ENCODE measurements at places on chromosomes 5 and 9.
A peak's percentile ranks its signal among the peaks of the same experiment; 100 is the strongest.

DNA sequence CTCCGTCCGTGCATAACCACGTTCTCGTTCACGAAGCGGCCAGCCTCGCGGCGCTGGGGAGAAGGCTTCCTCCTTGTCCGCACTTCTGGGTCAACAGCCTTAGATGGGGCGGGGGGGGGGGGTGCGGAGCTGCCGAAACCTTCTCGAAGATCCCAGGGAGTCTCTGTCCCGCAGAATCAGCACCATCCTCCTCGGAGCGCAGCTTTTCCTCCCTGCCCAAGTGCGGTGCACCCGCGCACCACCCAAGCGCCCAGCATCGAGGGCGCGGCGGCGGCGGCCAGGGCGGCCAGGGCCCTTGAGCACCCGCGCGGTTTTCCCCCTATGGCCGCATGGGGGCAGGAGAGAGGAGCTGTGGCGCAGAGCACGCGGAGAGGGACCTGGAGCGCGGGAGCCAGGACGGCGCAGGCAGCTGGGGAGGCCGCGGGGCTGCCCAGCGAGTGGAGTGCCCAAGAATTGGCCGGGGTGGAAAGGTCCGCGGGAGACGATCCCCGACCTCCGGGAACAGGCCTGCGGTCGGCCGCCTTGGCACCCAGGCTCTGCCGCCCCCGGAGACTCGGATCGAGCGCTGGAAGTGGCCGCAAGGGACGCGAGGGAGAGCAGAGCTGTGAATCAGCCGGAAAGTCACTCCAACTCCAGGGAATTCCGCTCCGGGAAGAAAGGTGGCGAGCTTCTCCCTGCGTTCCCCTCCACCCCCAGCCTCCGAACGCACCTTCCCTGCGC lies 43.1 kb downstream of the TMEM174 start:
- peak; percentile 70 for DNase-seq

- no peak for DNase-seq
Measured at GRCh38 chr5:82982846-82983245, 94.3 kb downstream of the TMEM167A start.

- DNase-seq: no peak
Measured at GRCh38 chr5:180646289-180646962, 3.0 kb downstream of the FLT4 start.

- DNase-seq: no peak
Measured at GRCh38 chr9:17487467-17487866, 91.4 kb upstream of the SH3GL2 start.

- no peak for DNase-seq
Measured at GRCh38 chr5:144177548-144177947, 6.9 kb downstream of the KCTD16 start.

- DNase-seq: no peak
Measured at GRCh38 chr5:114581136-114581535, 219.3 kb downstream of the KCNN2 start.

- no peak for DNase-seq
Measured at GRCh38 chr5:151619812-151620460, 28.8 kb upstream of the FAT2 start.

GRCh38 chr5:180810959-180811622 lies 8.5 kb upstream of the MGAT1 start:
- DNase-seq: no peak

DNA sequence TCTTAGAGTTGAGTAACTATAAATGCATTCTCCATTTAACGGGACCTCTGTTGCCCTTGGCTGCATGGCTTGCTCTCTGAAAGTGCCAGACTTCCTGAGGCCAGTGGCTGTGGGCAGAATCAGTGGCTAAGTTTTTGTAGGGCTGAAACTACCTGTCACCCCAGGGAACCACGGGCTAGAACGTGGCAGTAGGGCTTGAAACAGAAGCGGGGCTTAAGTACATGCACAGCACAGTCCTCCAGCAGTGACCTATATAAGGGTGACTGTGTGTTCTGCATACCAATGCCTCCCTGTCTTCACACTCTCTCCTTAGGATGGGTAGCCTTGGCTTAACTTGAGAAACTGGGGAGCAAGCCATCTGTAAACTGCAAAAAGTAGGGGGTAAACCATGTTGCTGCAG lies 43.6 kb upstream of the LRRTM2 start:
- no peak for DNase-seq

- no peak for DNase-seq
Measured at GRCh38 chr5:178381921-178382695, 149.5 kb upstream of the PHYKPL start.

DNA sequence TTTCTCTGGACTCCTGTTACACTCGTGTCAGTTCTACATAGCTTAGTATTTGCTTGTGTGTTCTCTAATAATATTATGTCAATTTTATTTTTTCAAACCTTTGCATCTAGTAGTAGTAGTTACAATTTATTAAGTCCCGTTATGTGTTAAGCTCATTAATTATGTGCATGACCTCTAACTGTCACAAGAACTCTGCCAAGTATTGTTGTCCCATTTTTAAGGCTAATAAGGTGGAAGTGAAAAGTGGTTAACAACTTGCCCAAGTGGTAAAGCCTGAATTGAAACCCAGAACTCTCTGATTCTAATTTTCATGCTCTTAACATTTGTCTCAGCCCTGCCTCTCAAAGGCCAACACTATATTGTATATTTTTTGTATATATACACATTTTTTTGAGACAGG lies 221.6 kb downstream of the DMRT2 start:
- no peak for DNase-seq

- no peak for DNase-seq
Measured at GRCh38 chr5:152882621-152883020, 477.5 kb upstream of the NMUR2 start.

DNA sequence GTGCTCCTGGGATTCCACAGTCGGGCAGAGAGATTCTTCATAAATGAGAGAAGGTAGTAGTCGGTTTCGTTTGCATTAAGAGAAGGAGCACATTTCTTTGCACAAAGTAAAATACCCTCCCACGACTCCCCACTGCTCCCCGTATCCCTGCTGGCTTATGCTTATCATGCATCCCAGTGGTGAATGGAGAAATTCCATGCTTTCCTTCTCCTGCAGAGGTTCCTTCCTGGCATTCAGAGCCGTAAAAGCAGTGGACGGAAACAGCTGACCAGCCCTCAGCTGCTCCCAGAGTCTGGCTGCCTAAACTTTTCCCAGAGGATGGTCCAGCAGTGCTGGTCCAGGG lies 93.1 kb downstream of the C9orf152 start:
- no peak for DNase-seq

DNA sequence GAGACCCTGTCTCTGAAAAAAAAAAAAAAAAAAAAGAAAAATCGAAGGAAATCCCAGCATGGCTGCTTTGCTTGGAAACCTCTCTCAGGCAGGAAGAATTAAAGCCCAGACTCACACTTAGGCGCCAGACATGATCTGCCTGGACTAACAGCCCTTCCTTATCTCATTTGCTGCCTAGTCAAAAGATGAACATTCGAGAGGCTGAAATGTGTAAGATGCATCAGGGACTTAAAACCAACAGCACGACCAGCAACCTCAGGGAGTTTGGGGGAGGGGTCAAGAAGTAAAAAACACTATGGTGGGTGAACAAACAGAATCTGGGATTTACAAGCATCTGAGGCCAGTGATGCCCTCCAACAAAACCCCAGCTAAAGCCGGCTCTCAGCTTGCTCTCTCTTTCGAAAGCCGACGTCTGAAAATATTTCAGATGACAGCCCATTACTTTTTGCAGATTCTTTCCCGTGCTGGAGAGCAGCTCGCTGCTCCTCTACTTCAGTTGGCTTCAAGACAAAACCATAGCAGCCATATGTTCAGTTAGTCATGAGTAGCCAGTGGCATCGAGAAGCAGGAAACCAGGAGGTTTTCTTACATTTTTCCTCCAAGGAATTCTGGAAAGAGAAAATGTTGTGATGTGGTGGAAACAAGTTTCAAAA lies 249.9 kb downstream of the MARCHF11 start:
- DNase-seq: no peak

GRCh38 chr9:91693226-91693625 lies 256.8 kb downstream of the ROR2 start:
- DNase-seq: no peak

DNA sequence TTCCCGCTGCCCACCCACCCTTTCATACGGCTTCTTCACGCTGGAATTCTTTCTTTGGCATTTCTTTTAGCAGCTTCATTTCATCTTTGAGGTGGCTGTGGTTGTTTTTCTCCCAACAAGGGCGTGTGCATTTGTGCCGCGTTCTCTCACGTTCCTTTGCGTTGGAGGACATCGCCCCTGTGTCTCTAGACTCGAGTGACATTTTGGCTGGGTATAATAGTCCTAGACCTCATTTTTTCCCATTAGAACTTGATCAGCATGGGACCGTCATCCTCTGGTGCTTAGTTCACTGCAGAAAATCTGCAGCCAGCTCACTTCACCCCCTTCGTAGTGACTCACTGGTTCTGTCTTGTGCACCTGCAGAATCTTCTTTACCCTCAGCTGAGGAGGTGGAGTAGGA lies 29.5 kb downstream of the KCNT1 start:
- no peak for DNase-seq

- DNase-seq: no peak
Measured at GRCh38 chr5:40431734-40432133, 248.0 kb upstream of the PTGER4 start.

DNA sequence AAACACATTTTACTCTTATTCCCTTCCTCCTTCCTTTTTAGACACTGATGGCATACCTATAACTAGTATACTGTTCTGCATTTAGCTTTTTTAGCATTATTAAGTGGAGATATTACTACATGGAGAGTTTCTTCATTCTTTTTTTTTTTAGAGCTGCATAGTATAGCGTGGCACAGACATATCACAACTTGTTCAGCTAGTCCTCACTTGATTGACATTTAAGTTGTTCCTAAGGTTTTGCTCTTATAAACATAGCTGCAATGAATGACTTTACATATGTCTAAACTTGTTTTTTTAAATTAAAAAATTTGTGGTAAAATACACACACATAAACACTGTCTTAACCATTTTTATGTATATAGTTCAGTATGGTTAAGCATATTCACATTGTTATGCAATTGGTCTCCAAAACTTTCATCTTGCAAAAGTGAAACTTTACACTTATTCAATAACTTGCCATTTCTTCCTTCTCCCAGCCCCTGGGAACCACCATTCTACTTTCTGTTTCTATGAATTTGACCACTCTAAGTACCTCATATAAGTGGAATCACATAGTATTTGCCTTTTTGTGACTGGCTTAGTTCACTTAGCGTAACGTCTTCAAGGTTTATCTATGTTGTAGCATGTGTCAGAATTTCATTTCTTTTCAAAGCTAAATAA lies 48.7 kb downstream of the ANKDD1B start:
- DNase-seq: no peak

DNA sequence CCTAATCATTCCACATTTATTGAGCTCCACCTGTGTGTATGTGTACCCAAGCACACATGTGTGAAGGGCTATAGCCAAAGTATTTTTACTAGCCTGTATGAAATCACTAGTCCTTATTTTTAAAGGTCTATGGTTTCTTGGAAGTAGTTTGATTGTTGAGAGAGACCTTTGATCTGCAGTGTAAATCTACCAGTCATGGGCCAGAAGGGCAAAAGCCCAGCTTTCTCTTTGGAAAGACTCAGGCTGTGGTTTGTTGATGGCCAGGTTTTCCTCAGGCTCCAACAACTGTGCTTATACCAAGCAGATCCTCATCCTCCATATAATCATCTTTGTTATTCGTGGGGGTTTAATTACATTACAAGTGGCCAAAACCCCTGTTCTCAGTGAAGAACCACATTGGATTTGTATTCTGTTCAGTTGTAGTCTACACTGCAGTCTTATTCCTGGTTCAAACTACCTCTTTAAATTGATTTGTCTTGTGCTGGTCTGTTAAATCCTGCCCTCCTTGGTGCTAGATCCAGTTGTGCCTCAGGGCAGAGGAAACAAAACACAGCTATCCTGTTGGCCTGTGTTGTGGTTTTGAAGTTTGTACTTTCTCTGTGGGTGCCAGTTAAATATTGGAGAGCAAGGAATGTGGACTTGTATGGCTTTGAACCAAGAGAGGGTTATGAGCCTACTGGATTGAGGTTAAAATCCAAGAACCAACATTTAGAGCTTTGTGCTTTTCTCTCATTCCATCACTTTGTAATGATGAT lies 13.3 kb downstream of the CDC26 start:
- DNase-seq: no peak

All from globus pallidus (tissue), 1 donor.